ENCODE measurements at places on chromosomes 13 and 19.
A peak's percentile ranks its signal among the peaks of the same experiment; 100 is the strongest.

DNA sequence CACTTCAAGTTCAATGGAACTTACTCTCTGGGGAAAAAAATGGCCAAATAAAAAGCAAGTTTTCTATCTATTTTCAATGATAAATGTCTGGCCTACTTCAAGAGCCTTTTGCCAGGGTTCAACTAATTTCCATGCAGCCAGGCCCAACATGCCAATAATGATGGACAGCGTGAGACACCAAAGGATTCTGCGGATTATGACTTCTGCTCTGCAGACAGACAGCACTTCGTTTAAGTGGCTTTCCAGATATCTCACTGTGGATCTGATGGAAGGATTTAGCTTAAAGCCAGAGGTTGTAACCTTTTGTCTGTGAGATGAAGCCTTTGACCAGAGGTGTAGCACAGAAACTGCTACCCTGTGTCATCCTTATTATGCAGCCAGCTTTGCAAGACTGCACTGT is 614.2 kb downstream of the DCT start:
- H3K36me3 ChIP-seq, result no peaks in the 10 kb centered on the region
- H3K27ac ChIP-seq, result no peak overlapping the region
- no peak overlapping the region for H3K4me3 ChIP-seq

DNA sequence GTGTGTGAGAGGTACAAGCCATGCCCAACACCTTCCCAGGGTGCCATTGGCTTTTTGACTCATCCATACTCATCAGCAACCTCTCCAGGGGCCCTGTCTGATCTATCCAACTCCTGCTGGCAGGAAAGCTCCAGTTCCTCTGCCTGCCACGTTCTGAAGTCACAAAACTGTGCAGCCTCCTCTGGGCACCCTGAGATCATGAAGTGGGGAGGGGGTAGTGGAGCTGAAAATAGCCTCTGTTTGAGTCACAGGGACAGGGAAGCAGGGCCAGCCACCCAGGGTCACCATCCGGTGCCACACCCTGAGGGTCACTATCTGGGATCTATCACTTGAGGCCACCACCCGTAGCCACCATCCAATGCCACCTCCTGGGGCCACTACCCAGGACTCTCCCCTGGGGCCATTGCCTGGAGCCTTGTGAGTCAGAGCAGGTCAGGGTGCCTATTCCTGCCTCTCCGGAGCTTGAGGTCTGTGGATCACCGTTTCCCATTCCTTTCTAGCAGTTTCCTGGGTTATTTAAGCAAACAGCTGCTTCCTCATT is 172.1 kb downstream of the NUFIP1 start:
- H3K36me3 ChIP-seq, result no peaks in the 10 kb centered on the region
- no peak overlapping the region for H3K4me3 ChIP-seq
- H3K27me3 ChIP-seq, result no peaks in the 10 kb centered on the region
- DNase-seq, result no peak
- no peak overlapping the region for H3K27ac ChIP-seq

DNA sequence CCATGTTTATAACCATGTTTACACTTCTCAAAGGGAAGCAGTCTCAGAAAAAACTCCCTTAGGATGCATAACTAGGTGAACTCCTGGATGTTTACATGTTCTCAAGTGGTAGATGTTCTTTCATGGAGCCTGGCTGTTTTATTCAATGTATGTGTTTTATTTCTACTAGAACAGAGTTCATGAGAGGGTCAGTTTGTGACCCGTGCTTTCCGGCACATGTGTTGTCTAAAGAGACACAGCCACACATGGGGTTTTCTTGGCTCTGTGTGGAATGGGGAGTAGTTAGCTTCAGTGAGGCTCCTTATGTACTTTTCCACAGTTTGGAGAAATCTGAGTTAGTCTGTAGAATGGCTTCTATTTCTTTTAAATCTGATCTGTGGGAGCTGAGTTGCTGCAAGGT is 60.9 kb downstream of the ATP8A2 start:
- no peaks in the 10 kb centered on the region for H3K4me1 ChIP-seq
- H3K4me3 ChIP-seq, result no peak overlapping the region
- no peak for DNase-seq
- no peaks in the 10 kb centered on the region for H3K36me3 ChIP-seq
- H3K27ac ChIP-seq, result no peak overlapping the region
- no peaks in the 10 kb centered on the region for H3K27me3 ChIP-seq

DNA sequence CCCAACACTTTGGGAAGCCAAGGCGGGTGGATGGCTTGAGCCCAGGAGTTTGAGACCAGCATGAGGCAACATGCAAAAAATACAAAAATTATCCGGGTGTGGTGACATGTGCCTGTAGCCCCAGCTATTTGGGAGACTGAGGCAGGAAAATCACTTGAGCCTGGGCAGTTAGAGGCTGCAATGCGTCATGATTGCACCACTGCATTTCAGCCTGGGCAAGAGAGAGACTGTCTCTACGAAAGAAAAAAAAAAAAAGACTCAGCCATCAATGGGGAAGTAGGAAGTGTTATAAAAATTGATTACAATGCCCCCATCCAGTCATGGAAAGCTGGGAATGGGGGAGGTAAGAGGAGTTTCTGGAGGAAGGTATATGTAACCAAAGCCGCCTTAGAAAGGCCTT is 5.4 kb downstream of the TYK2 start:
- no peaks in the 10 kb centered on the region for H3K27me3 ChIP-seq
- no peak for DNase-seq
- no peak overlapping the region for H3K4me3 ChIP-seq
- no peak overlapping the region for H3K27ac ChIP-seq
- peaks cover 29% of the 10 kb centered on the region for H3K36me3 ChIP-seq

DNA sequence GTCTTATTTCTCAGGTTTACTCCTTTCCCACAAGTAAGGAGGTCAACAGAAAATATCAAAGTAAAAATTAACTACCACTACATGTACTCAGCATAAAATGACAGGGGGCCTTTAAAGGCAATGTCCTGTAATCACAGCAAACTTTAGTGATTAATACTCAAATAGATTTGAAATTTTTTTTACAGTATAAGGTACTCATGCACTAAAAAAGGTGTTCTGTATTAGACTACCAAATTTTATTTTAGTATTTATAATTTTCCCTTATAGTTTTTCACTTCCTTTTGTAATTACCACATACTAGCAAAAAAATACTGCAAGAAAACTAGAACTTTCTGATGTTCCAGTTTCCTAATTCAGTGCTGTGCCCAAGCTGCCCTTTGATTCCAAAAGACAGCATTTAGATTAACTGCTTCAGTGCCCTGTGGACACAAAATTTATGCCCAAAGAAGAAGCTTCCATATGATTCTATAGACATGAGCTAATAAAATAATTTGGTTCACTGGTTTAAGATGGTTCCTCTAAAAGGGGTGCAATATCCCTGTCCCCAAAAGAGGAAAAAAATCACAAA is 70.6 kb downstream of the KLF12 start:
- H3K36me3 ChIP-seq, result peaks cover 4% of the 10 kb centered on the region
- no peak for DNase-seq
- peak overlapping the region; percentile 48 for H3K27ac ChIP-seq
- no peak overlapping the region for H3K4me3 ChIP-seq

DNA sequence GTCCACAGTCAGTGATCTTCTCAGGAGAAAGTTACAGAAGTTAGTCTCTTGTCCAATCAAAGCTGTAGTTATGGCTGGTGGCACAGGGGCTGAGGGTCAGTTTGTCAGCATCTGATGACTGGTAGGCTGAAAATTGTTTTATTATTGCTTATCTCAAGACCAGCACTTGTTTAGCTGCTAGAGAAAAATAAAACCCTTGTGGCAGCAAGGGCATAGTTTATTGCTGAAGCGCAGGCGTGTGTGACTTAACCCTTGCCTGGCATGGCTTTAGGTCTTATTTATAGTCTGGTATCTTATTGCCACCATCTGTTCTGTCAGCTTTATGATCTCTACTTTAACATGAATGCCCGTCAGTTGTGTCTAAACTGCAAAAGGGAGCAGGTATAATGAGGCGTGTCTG is 154.7 kb downstream of the USP12 start:
- H3K4me3 ChIP-seq, result no peak overlapping the region
- H3K27me3 ChIP-seq, result no peaks in the 10 kb centered on the region
- no peaks in the 10 kb centered on the region for H3K4me1 ChIP-seq
- no peak for DNase-seq

- peak overlapping the region; percentile 1 for H3K27ac ChIP-seq
- peaks cover 15% of the 10 kb centered on the region for H3K4me1 ChIP-seq
- H3K27me3 ChIP-seq, result no peaks in the 10 kb centered on the region
- H3K4me3 ChIP-seq, result no peak overlapping the region
Observed at GRCh38 chr13:102779436-102780159, 6.0 kb upstream of the TEX30 start.

GRCh38 chr13:58994077-58994476 is 1169.7 kb downstream of the DIAPH3 start:
- no peaks in the 10 kb centered on the region for H3K4me1 ChIP-seq
- H3K27me3 ChIP-seq, result no peaks in the 10 kb centered on the region
- no peak overlapping the region for H3K4me3 ChIP-seq
- no peaks in the 10 kb centered on the region for H3K36me3 ChIP-seq
- H3K27ac ChIP-seq, result no peak overlapping the region
- no peak for DNase-seq

DNA sequence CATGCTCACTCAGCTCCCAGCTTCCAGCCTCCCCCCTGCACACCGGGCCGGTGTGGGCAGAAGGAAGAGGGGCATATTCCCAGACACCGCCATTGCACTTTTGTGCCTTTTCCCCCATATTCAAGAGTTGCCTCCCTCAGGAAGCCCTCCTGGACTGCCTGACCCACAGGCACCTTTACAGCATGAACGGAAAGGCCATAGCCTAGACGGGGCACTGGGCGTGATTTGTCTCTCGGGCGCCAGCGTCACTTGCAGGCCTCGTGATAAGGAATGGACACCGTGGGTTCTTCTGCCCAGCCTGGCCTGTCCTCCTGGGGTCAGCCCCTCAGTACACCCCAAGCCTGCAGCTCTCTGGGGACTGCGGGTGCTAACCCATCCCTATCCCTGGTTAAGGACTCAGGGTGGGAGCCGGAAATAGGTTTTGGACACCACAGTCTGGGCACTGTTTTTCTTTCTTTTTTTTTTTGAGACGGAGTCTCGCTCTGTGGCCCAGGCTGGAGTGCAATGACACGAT is 933 bp upstream of the UQCR11 start:
- peak overlapping the region; percentile 99 for H3K4me3 ChIP-seq
- peaks cover 79% of the 10 kb centered on the region for H3K4me1 ChIP-seq
- peaks cover 5% of the 10 kb centered on the region for H3K36me3 ChIP-seq
- no peak for DNase-seq

GRCh38 chr13:76976929-76977328 is 15.0 kb upstream of the CLN5 start:
- H3K4me1 ChIP-seq, result peaks cover 25% of the 10 kb centered on the region
- no peaks in the 10 kb centered on the region for H3K36me3 ChIP-seq
- H3K27me3 ChIP-seq, result peaks cover 22% of the 10 kb centered on the region
- no peak for DNase-seq
- H3K27ac ChIP-seq, result no peak overlapping the region
- H3K4me3 ChIP-seq, result no peak overlapping the region

DNA sequence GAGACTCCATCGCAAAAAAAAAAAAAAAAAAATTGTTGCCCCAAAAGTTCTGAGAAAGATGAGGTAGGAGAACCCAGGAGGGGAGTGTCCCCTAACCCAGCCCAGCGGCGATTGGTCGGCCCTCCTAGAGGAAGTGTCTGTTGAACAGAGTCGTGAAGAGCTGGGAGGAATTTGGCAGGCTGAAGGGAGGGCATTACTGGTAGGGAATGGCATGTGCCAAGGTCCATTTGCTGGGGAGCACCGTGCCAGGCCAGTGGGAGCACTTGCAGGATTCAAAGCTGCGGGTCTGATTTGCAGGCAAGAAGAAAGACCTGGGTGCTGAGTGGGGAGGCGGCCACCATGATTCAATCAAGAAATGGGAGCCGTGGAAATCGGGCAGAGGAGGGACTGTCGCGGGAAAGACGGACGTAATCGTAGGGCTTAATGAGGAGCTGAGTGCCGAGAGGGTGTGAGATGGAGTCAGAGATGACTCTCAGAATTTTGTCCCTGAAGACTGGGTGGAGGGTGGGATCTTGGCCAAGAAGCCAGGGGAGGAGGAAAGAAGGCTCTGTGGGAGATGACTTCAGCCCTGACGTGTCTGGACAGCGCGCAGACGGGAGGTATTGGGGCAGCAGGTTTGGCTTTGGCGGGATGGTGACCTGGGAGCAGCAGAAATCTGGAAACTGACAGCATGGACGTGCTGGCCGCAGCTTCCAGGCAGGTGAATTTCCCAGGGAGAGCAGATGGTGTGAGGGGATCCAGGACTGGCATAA is 15.4 kb downstream of the CERS4 start:
- H3K4me3 ChIP-seq, result no peak overlapping the region
- DNase-seq, result no peak
- no peaks in the 10 kb centered on the region for H3K4me1 ChIP-seq
- H3K27me3 ChIP-seq, result no peaks in the 10 kb centered on the region
- H3K27ac ChIP-seq, result no peak overlapping the region

GRCh38 chr19:34184880-34185491 is 12.7 kb downstream of the LSM14A start:
- H3K36me3 ChIP-seq, result peaks cover 15% of the 10 kb centered on the region
- H3K4me1 ChIP-seq, result peaks cover 45% of the 10 kb centered on the region

GRCh38 chr13:44664308-44664707 is 88.2 kb upstream of the TSC22D1 start:
- H3K4me1 ChIP-seq, result no peaks in the 10 kb centered on the region
- H3K27ac ChIP-seq, result no peak overlapping the region
- peaks cover 3% of the 10 kb centered on the region for H3K27me3 ChIP-seq
- no peak overlapping the region for H3K4me3 ChIP-seq
- H3K36me3 ChIP-seq, result no peaks in the 10 kb centered on the region
- no peak for DNase-seq

DNA sequence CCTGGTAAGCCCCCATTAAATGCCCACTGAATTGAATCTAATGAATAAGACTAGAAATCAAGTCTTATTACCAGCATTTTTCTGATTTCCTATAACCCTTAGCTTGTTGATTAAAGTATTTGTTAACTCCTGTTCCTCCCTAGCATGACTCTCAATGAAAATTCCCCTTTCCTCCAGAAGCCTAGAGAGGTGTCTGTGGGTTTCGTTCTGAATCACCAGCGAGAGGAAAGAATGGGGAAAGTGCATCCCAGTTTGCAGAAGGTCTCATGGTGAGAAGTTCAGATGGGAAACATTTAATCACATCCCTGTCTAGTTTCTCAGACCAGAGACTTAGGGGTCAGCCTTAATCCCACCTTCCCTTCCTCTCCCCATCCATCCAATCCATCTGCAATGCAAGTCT is 26.9 kb downstream of the POU2F2 start:
- peaks cover 27% of the 10 kb centered on the region for H3K36me3 ChIP-seq
- H3K4me3 ChIP-seq, result no peak overlapping the region
- no peak for DNase-seq
- H3K4me1 ChIP-seq, result peaks cover 9% of the 10 kb centered on the region
- no peaks in the 10 kb centered on the region for H3K27me3 ChIP-seq

DNA sequence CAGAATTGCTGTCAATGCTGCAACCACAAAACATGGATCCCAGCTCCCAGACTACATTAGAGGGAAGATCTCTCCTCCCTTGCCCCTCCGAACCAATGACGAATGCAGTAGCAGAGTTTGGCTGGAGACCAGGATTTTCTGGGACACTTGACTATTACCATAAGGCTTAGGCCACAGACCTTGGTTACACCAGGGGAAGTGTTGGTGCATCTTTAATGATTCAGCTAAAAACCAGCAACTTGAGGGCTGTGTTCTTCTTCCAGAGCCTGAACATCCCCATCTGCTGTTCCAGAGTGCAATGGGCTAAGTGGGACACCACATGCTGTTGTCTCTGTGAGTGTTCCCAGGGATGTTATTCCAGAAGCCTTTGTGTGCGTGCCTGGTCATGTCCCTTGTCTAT is 528.2 kb downstream of the LMO7 start:
- H3K4me3 ChIP-seq, result no peak overlapping the region
- no peaks in the 10 kb centered on the region for H3K27me3 ChIP-seq
- no peak for DNase-seq
- H3K36me3 ChIP-seq, result no peaks in the 10 kb centered on the region
- H3K4me1 ChIP-seq, result no peaks in the 10 kb centered on the region

All from CD4-positive, alpha-beta T cell (primary cell).